ENCODE measurements at places on chromosomes 7 and 10.

DNA sequence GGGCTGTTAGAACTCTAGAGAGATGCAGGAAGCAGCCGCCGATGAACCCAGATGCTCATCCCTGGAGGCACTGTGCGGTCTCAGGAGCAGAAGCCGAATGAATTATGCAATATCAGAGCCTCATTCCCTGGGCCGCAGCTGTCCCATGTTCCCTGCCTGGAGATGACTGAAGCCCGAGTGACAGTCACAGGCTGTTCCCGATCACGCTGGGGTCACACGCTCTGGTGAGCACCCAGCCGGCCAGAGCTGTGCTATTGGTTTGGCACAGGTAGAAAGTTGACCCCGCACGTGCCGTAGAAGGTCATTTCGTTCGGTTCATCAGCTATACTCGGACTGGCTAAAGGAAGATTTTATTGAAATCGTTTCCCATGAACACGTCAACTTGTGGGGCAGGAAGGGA, 140.5 kb upstream of the SH2B2 start:
- DNase-seq, result no peak

DNA sequence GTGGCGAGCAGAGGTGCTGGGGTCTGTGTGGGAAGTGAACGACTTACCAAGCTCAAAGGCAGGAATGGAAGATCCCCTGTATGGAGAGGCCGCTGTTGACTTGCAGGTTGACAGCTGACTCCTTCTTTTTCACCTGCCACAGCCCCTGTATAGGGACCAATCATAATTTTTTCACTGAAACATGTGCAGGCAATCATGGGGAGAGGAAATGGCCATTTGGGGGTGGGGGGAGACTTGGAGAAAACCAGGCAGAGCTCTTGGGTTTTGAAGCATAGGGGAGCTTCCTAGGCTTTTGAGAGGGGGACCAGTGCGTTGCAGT, 101.4 kb downstream of the WDR37 start:
- DNase-seq, result no peak

GRCh38 chr10:123636598-123637325, 29.4 kb upstream of the GPR26 start:
- no peak for DNase-seq

DNA sequence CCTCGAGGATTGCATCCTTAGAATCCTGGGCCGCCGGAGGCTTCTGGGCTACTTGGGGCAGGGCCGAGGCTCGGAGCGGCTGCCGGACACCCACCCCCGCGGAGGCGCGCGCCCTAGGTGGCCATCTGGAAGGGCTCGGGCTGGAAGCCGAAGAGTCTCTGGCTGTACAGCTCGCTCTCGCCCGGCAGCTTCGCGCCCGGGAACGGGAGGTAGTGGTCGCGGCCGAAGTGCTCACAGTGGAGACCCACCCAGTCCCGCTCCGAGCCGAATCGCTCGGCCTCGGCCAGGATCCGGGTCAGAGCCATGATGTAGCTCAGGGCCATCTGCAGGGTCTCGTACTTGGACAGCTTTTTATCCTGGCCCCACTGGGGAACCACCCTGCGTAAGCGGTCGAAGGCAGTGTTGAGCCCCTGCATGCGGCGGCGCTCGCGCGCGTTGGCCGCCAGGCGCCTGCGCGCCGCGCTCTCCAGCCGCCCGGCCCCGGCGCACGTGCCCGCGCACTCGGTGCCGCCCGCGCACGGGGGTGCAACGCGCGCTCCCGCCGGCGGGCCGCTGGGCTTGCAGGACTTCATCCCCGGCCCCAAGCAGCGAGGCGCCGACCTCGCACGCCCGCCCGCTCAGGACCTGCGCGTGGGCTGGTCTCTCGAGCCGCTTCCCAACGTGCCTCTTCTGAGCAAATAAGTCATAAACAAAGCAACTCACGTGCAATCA, 652 bp downstream of the ATOH7 start:
- DNase-seq, result peak; percentile 18

DNA sequence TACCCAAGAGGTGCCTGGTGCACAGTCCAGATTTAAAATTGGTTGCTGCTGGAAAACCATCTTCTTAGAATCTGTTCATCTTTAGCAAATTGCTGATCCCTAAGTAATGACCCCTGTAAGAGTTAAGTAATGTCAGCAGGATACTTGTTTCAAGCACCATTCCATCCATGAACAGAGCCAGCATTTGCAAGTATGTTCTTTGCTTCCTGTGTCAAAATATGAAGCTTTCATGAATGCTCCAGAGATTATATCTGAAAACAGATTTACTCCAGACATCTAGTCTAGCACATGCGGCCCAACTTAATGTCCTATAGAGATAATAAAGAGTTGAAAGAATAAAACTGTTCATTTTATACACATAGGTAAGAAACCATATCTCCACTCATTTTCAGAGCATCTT, 98.7 kb upstream of the ZNF438 start:
- DNase-seq, result no peak

DNA sequence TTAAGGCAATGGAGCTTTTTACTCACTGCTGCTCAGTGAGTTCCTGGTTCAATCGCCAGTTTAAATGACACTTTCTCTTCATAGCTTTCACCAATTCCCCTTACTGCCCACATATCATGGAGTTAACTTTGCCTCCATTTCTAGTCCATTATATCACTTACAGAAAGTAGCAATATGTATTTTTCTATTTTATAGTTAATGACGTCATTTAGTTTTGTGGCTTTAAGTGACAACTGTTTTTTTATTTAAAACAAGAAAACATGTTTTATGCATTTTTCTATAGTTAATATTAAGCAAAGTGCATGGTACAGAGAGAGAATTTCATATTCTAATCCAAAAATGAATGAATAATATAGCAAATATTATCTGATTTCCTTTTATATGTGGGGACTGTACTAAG, 363.3 kb downstream of the CDC14C start:
- no peak for DNase-seq

All from stimulated activated CD4-positive, alpha-beta T cell treated with anti-CD3 and anti-CD28 coated beads, TNF-alpha, amount 100 ng/mL, for 4 hours (primary cell).